Activated naive CD4-positive, alpha-beta T cell treated with anti-CD3 and anti-CD28 coated beads, Interleukin-2, amount 50 U/mL, for 72 hours (primary cell): ENCODE measurements at places on chromosomes 7 and 10. TPM values are rescaled to one million over a fixed set of nuclear protein-coding genes. Genes with fewer than 3 reads are reported as not detected.

DNA sequence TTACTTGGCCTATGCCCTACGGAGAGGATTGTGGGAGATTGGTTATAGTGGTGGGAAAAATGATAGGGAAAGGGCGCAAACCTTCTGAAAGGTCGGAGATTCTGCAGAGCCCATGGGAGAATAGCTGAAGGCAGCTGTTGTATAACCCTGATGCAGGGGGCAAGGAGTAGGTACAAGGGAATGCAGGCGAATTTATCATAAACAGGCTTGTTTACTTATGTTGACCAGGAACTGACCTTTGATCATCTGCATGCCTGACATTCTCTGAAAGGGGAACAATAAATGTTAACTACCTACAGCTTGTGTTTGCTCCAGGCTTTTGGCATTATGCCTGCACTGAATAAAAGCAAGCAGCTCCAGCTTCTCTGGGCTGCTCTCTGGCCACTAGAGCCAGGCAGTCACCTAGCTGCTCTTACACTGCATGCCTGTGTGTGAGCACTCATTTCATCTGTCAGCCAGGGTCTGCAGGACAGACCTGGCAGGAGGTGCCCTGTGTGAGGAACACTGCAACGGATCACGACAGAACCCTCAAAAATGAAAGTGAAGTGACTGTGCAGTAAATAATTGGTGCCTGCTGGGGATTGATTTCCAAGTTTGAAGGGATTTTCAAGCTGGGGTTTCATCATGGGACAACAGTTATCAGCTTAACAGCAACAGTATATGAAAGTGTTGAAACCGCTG lies 31.1 kb upstream of the ABCA13 start:
- no peak for DNase-seq

GRCh38 chr7:36690514-36691187 lies 33.6 kb downstream of the AOAH start:
- DNase-seq: no peak

DNA sequence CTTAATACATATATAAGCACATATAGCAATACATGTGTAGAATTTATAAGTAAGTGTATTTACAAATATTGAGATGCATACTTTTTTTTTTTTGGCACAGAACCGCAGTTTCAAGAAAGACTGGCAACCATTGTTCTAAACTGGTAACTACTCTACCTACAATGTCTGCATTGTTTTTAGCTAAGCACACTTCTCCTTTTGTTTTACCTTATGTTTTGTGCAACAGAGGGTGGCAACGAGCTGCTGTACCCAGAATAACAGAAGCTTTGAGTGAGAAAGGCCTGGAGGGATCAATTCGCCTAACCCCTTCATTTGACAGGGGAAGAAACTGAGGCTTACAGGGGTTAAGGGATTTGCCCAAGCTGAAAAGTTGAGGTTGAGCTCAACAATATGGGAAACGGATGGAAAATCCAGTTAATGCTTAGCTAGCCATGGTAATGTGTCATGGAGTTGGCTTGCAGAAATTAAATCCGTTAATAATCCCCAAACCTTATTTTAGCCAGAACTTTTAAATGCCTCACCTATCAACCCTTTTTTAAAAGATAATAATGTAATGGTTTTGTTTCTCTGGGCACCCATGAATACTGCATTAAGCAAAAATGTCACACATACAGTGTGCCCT lies 25.5 kb downstream of the FZD1 start:
- DNase-seq: no peak

DNA sequence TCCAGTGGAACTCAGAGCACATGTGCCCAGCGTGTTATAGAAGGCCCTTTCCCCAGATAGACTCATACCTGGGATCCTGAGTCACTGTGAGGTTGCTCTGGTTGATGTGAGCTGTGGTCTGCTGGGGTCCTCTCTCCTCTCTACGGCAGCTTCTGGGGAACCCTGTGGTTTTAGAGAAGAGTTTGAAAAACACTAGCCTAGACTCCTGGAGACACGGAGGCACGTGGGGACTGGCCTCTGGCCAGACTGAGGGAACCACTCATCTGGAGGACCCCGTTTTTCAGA lies 10.3 kb downstream of the ZNF775 start:
- no peak for DNase-seq

Gene ABCB4
- not detected for total RNA-seq

DNA sequence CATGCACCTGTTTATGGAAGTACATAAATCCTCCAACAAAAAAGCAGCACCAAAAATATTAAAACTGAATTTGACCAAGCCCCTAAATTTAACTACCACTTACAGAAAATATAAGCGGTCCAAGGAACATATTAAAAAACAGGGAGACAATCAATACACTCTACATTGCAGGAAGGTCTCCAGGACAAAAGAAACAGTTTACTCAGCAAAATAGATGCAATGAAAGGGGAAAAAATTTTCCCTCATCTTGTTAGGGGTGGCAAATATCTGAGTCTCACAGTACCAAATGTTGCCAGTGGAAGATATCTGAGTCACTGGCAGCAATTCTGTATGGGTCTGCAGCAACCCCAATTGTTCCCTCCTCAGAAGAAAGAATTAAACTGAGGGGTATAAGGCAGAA lies 50.4 kb downstream of the NAMPT start:
- no peak for DNase-seq

Gene PTF1A
- not detected for total RNA-seq

Gene PNLIPRP3
- total RNA-seq: not detected

DNA sequence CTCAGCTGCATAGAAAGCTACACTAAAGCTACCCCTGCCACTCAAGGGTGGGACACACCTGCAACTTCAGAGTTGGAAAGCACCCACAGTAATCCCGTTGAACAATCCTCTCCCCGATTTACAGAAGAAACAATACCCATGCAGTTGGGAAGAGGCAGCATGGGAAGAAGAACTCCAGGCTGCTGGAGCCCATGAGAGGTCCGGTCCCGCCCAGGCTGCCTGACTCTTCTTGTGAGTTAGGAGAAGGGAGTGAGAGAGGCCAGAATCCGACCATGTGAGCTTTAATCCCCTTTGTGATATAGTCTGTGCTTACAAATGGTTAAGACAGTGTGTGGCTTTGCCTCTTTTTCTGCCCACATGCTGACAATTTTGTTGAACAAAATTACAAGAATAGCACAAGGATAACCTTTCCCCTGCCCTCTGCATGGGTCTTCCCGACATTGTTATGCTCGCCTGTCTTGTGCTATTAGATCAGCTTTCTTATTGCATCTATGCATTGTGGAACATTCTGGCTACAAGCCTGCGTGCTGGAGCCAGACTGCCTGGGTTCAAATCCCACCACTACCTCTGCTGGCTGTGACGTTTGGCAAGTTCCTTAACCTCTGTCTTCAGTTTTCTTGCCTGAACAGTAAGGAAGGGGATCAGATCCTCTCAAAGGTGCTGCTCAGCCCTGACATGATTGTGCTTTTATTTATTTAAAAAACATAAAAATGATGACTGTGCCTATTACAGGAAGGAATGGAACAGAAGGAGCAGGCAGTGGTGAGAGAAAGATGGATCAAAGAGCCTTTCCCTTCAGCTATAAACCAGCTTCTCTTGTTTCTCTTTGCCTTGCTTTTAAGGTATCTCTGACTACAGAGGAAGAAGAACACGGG lies 56.0 kb downstream of the BPGM start:
- no peak for DNase-seq

DNA sequence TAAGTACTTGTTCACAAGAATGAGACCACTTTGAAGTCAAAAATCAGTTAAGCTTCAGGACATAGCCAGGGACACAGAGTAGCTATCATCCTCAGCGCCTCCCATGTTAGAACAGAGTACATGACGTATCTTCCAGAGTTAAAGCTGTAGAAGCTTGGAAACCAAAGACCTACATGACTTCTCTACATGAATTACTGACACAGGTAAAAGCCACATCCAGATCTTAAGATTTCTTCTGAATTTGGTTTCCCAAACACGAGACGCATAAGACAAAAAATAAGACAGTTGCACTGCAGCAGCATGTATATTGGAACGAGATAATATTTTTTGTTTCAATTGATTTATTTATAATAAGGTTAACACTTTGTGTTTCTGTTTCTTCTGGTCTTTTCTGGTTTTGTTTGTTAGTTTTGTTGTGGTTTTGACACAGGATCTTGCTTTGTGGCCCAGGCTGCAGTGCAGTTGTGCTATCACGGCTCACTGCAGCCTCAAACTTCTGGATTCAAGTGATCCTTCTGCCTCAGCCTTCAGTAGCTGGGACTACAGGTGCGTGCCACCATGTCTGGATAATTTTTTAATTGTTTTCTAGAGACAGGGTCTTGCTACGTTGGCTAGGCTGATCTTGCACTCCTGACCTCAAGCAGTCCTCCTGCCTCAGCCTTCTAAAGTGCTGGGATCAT lies 10.2 kb upstream of the EPC1 start:
- DNase-seq: no peak

DNA sequence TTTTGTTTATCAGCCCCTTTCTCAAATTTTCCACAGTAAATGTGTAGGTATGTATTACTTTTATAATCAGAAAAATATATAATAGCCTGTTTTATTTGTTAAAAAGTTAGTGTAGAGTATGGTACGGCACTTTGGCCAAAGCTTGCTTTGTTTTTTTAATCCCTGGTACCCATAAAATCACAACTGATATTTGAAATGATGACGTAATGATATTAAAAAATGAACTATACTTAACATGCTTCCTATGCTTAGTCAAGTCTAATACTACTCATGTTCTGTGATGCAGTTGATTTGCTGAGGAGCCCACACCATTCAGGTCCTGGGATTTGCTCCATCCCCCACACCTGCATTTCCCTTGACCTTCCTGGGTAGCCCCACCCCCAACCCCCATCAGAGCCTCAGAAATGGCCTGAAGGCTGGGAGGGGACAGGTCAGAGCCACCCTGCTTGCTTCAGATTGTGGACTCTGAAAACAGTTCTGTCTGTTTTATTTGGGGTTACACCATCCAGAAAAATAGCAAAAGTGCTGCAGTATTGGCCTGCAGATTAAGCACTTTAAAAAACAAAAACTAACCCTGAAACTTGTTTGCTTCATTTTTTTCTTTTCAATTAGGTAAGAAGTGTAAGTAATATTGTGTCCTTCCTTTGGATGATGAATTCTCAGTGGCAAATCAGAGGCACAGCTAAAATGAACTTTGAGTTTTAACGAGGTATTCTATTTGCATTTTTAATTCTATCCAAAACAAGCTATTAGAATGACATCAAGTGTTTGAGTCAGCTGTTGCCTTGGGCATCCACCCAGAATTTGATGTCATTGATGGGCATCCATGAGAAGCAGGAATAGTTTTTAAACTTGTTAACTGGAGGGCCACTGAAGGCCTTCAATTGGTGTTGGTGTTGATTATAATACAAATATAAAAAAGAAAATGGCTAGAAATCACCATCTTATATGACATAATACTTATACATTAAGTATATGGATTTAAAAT lies 23.3 kb downstream of the PLCE1 start:
- DNase-seq: no peak

- no peak for DNase-seq
Observed at GRCh38 chr7:120207037-120207436, 65.9 kb upstream of the KCND2 start.

Gene ZPBP
- not detected for total RNA-seq

Gene PEX1
- 12.4 TPM for total RNA-seq

Gene PNLIPRP2
- total RNA-seq: not detected

Gene TSPAN12
- total RNA-seq: not detected

DNA sequence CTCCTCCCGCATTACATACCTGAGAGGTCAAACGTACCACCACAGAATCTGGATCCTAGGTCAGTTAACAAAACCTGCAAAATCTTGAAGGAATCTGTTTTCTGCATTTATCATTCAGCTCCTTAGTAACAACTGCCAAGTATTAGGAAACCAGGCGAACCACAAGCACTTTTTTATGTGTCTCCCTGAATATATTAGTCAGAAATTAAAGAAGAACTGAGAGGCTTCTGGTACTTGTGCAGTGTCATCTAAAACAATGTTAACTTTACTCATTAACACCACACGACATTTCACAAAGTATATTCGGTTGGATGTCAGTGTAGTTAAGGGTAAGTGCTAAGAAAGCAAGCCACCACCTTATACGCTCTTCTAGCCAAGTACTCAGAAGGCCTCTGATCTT lies 2.5 kb downstream of the CCDC6 start:
- DNase-seq: no peak

- no peak for DNase-seq
Observed at GRCh38 chr7:141706239-141707064, 1.7 kb upstream of the WEE2 start.

DNA sequence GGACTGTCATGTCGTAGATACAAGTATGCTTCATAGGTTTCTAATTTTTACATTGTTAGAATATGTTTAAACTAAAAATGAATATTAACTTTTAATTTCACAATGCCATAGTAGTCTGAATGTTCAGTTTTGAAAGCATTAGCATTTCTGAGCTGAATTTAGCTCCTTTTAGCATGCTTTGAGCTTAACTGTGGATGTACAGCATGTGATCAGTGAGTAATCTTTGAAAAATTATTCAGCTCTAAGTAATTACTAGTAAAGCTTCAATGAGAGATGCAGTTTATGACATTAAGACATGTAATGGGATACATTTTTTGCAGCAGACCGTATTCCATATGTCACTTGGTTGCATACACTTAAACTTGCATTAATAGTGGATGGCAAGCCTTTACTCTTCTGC lies 114.1 kb upstream of the WNT16 start:
- no peak for DNase-seq

DNA sequence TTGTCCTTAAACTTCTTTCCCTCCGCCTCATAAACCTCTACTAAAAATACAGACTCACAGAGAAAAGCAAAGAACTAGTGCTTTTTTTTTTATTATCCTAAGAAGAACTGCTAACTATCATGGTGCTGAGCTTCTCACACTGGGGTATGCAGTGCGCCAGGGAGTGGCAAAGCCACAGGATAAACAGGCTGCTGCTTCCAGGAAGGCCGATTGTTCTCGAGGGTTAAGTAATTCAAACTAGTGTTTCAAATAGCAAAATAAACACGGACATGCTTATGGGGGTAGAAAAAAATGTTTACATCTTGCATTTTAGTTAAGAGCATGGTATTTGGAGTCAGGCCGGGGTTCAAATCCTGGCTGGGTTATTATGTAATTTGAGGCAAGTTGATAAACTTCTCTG lies 157.0 kb downstream of the TAX1BP1 start:
- no peak for DNase-seq

DNA sequence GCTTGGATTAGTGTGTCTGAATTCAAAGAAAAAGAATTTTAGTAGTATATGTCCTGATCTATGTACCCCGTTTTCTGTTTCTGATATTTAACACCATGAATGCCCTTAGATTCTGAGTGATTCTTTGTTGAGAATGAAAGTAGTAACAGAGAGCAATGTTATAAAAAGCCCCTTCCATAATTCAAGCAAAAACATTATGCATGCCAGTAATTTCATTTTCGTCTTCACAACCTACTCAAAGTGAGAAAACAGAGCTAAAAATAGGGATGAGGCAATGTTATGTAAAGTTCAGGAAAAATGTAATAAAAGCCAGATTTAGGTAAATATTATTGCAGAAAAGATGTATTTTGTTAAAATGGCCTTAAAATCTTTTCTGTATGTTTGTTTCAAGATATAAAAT lies 28.1 kb downstream of the PTPRZ1 start:
- no peak for DNase-seq

- DNase-seq: no peak
Observed at GRCh38 chr10:4588824-4589223, 237.2 kb upstream of the AKR1E2 start.

Gene NPVF
- total RNA-seq: not detected
